Cardiac atrium fibroblast (primary cell): ENCODE measurements at places on chromosomes 3 and 15. TPM values are rescaled to one million over a fixed set of nuclear protein-coding genes. Genes with fewer than 3 reads are reported as not detected.

The ZBTB11 gene
- total RNA-seq = 11.2 and 14.3 TPM in 2 replicates

The RCCD1 gene
- 7.0 and 11.7 TPM in 2 replicates for total RNA-seq

The KLHL40 gene
- not detected in 2 replicates for total RNA-seq

The GAP43 gene
- not detected in 2 replicates for total RNA-seq

The MYEF2 gene
- total RNA-seq = 0.49 and 8.3 TPM in 2 replicates

The SKOR1 gene
- not detected in 2 replicates for total RNA-seq

The ELL3 gene
- 1.3 and 1.6 TPM in 2 replicates for total RNA-seq

The PDZRN3 gene
- total RNA-seq = 14.4 and 23.2 TPM in 2 replicates

The GPR171 gene
- not detected in 2 replicates for total RNA-seq

The PCLAF gene
- total RNA-seq = 16.2 and 17.1 TPM in 2 replicates

The CSPG4 gene
- 16.2 TPM in 2 replicates for total RNA-seq

The SAXO2 gene
- total RNA-seq = not detected in 2 replicates

The ALDH1L1 gene
- 7.0 and 13.7 TPM in 2 replicates for total RNA-seq

The WDR93 gene
- not detected in 2 replicates for total RNA-seq

The GPR27 gene
- not detected in 2 replicates for total RNA-seq

The DVL3 gene
- 30.7 and 34.8 TPM in 2 replicates for total RNA-seq

The IMPG2 gene
- under 0.01 TPM in 1 of 2 replicates, not detected in the other for total RNA-seq

The KLHL6 gene
- 0.32 TPM in 1 of 2 replicates, not detected in the other for total RNA-seq

The IQCF5 gene
- total RNA-seq = not detected in 2 replicates

The MYO1E gene
- total RNA-seq = 107 and 110 TPM in 2 replicates

The LRRC31 gene
- not detected in 2 replicates for total RNA-seq

The CCRL2 gene
- 3.6 TPM in 1 of 2 replicates, not detected in the other for total RNA-seq

The MYH15 gene
- total RNA-seq = 0.18 and 0.97 TPM in 2 replicates

The C15orf62 gene
- under 0.01 and 0.36 TPM in 2 replicates for total RNA-seq

The CMTM8 gene
- total RNA-seq = 1.8 and 7.8 TPM in 2 replicates

The HACL1 gene
- total RNA-seq = 10.5 and 14.3 TPM in 2 replicates

The NOX5 gene
- 0.18 TPM in 1 of 2 replicates, not detected in the other for total RNA-seq

The ZDHHC23 gene
- 1.1 and 2.9 TPM in 2 replicates for total RNA-seq

The OCA2 gene
- not detected in 2 replicates for total RNA-seq
